IPS DF 6.9 (cell line): ENCODE measurements at places on chromosomes 11 and 22.

DNA sequence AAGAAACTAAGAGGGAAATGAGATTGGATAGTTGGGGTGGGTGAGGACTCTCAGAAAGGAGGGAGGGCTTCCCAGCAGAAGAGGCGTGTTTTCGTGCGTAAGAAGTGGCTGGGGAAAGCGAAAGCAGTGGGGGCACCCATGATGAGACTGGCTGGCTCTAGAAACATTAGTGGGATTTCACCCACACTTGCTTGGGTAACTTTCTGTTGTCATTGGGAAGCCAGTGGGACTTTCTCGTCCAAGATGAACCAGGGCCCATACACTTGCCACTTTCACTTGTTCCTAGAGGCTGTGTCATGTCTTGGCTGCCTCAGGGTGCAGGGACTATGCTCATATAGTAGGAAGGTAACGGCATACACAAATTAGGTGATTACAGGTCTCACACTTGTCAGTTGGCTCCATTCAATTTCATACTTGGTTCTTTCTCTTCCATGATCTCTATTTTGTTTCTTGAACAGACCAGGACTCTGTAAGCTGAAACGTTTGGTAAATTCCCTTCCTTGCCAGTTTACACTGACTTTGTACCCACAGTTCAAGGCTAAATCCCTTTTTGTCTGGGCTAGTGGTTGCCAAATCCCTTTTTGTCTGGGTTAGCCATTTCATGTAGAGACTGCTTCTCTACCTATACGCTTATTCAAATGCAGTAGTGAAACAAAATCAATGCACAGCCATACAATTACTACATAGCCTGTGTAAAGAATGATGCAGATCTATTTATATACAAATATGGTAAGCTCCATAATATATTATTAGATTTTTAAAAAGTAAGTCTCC, 42.0 kb upstream of the CXCR5 start:
- DNase-seq, result no peak

DNA sequence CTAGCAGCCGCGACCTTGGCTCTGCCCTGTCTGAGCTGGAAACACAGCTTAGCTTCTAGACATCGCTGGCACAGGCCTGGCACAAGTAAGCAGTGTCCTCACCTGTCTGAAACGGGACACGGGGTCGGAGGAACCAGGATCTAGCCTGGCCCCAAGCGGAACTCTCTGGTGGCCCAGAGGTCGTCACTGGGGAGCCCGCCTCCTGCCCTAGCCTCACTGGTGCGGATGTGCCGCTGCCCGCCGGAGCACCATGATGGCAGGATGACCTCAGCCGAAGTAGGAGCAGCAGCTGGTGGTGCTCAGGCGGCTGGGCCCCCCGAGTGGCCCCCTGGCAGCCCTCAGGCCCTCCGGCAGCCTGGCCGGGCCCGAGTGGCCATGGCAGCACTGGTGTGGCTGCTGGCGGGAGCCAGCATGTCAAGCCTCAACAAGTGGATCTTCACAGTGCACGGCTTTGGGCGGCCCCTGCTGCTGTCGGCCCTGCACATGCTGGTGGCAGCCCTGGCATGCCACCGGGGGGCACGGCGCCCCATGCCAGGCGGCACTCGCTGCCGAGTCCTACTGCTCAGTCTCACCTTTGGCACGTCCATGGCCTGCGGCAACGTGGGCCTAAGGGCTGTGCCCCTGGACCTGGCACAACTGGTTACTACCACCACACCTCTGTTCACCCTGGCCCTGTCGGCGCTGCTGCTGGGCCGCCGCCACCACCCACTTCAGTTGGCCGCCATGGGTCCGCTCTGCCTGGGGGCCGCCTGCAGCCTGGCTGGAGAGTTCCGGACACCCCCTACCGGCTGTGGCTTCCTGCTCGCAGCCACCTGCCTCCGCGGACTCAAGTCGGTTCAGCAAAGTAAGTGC, 871 bp downstream of the SLC35E4 start:
- no peak for DNase-seq

DNA sequence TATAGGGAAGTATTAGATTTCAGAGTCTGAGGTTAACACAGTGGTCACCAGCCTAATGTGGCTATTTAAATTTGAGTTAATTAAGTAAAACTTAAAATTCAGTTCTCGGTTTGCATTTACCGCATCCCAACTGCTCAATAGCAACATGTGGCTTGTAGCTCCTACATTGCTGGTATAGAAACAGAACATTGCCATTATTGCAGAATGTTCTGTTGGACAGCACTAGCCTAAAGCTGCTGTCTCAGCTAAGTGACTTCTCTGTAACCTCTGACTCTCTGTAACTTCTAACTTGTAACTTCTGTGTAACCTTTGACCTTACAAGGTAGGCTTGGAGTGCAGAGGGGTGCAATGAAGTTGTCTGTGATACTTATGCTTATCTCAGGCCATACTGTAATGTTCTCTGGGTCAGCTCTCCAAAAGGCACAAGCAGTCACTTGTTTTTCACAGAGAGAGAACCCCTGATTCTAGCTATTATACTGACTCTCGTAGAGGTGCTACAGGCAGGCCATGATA, 78.7 kb downstream of the ZNRF3 start:
- DNase-seq, result no peak

- no peak for DNase-seq
Observed at GRCh38 chr11:129972611-129973010, 30.0 kb downstream of the PRDM10 start.

- DNase-seq, result no peak
Observed at GRCh38 chr11:127233998-127234397, 233.4 kb upstream of the KIRREL3 start.

GRCh38 chr22:17152971-17153370, 6.1 kb downstream of the HDHD5 start:
- no peak for DNase-seq

- DNase-seq, result no peak
Observed at GRCh38 chr11:65470433-65471049, 28.3 kb upstream of the MALAT1 start.

GRCh38 chr11:93784935-93785360, 866 bp downstream of the MED17 start:
- DNase-seq, result no peak

DNA sequence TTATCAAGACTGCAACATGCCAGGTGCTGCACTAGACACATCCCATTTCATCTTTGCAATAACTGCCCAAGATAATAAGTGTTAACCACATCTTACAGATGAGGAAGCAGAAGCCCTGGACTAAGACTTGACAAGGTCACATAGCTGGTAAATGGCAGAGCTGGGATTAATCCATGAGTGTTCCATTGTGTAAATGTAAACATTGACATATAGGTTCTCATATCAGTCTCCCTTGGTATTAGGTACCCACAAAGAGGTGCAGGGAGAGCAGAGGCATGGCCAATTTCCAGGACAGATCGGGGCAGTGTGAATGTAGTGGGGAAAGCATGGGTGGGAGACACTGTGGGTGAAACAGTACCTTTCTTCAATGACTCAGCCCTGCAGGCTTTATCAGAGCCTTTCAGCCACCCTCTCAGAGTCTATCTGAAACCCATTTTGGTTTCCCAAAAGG, 17.9 kb downstream of the MICAL2 start:
- no peak for DNase-seq

GRCh38 chr11:45151362-45151982, 5.0 kb downstream of the PRDM11 start:
- no peak for DNase-seq

DNA sequence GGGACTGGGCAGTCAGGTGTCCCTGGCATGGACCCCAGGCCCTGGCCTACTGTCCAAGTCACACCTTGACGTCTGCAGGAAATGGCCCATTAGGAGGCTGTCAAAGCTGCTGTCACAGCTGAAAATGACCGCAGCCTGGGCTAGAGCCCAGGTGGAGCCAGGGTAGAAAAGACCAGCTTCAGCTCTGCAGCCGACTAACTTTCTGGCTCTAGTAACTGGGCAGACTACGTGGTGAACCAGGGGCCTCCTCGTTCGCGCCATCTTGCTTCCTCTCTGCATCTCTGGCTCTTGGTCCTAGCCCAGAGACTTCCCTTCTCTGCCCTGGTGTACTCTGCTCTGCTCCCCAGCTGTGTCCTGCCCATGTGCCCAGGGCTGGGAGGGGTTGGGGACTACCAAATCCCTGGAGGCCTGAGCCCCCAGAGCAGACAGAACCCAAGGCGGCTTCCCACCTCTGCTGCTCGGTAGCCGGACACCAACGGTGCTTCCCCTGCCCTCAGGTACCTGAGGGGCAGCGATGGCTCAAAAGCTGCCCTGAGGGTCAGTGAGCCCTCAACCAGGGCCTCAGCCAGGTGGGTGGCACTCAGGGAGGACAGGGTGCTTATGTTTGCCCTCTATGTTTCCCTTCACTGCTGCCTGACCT, 19.7 kb downstream of the SART1 start:
- DNase-seq, result no peak

DNA sequence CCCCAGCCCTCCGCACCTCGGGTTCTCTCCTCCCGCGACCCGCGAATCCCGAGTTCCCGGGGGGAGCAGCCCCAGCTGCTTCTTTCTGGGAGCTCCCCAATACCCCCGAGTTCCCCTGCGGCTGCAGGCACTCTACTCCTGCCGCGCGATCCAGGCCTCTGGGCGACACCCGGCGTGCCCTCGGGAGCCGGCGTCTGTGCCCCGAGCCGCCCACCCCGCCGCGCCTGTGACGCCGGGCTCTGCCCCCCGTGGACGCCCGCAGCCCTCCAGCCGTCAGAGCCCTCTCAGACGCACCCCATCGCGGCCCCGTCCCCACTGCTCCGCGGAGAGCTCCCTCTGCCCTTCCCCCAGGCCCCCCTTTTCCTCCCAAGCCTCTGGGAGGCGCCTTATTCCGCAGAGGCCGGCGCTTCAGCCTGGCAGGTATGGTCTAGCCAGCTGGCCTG, 422 bp downstream of the GLB1L2 start:
- no peak for DNase-seq

DNA sequence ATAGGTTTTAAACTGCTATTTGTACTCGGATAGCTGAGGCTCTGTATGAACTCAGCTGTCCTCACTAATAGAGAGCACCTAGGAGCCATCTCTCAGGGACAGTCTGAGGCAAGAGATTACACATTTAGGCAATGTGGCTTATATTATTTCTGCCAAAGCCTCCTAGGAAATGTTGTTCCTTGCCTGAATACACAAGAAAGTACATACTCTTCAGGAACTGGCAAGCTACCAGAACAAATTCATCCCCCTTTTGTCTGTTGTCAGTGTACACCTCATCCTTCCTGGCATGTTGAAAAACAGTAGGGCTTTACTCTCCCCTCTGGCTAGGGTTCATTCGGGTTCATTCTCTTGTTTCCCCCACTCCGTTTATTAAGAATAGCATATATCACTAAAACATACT, 615.9 kb upstream of the FAT3 start:
- DNase-seq, result no peak

GRCh38 chr22:50010676-50011446, 1.7 kb downstream of the IL17REL start:
- no peak for DNase-seq

- DNase-seq, result no peak
Observed at GRCh38 chr11:121763526-121763925, 310.8 kb upstream of the SORL1-AS1 start.

DNA sequence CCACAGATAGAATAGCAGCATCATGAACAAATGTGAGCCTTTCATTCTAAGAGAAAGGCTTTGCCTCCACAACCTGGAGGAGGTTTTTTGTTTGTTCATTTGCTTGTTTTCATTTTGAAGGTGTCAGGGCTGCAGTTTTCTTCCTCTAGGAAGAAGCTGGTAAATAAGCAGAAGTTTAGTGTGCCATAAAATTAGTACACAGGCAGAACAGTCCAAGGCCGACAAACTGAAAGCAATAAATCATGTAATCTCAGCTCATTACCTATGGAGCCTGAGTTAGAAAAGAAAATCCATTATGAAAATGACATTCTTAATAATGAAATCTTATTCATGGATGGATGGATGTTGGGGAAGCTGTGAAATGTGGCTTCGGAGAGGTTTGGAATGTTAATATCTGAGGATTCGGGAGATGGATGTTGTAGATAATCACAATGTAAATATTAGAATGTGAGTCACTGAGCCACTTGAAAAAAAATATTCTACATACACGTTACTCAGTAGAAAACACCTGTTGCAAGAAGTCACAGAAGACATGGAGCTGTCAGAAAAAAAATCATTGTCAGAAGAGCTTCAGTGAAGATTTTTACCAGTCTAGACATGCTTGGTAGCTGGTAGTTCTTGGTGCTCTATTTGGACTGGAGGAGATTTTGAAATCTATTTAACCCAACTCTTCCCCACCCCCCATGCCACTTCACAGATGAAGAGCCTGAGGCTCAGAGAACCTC, 15.0 kb upstream of the ZDHHC13 start:
- no peak for DNase-seq

GRCh38 chr11:120546312-120547205, 35.0 kb downstream of the GRIK4 start:
- no peak for DNase-seq

GRCh38 chr11:72784662-72785061, 9.2 kb downstream of the STARD10 start:
- no peak for DNase-seq

GRCh38 chr11:122103321-122103720, 12.7 kb downstream of the BLID start:
- no peak for DNase-seq
